ENCODE measurements at places on chromosomes 4 and X. TPM values are rescaled to one million over a fixed set of nuclear protein-coding genes. Genes with fewer than 3 reads are reported as not detected.

ABCE1 gene
- polyA plus RNA-seq = 105 TPM

DNA sequence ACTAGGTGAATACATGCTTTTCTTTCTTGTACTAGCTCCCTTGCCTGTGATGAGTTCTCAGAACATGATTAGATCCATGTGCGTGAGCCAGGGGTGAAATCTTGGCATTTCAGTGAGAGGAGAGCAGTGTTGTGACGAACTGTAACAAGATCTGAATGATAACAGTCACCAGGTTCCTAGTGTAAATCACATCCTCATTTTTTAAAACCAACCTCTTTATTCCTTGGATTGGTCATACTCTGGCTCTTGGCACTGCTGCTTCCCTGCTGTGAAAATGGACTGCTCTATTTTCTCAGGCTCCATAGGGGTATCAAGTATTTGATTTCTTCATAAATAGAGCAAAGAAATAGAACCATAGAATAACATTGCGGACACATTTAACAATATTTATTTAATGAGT is 206.3 kb downstream of the SLC4A4 start:
- DNase-seq = peak; percentile 14

- peak; percentile 97 for DNase-seq
Measured at GRCh38 chr4:122666527-122667245, 45.8 kb upstream of the IL21 start.

ARMCX4 gene
- 3.4 TPM for polyA plus RNA-seq

GRCh38 chrX:56726605-56727004 is 2.4 kb upstream of the NBDY start:
- DNase-seq = peak; percentile 64

DNA sequence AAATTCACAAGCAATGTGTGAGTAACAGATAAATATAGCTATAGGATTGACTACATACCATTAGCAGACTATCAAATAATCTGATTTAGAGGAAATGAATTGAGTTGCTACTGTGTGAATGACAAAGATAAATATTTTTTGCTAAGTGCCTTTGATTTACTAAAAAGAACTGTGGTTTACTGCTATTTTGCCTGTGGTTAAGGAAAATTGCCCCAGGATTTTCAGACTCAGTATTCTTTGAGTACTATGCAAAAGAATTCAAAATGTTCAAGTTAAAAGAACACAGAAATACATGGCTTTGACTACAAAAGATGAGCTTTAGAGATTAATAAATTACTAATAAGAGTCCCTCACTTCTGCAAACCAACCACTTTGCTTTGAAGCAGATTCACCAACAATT is 853.8 kb downstream of the ADGRL3 start:
- DNase-seq = peak; percentile 23

CT45A2 gene
- polyA plus RNA-seq = not detected

FAM13A gene
- polyA plus RNA-seq = 14.8 TPM

Measured in fibroblast of lung (primary cell).